ENCODE measurements at places on chromosomes 16 and 17. TPM values are rescaled to one million over a fixed set of nuclear protein-coding genes. Genes with fewer than 3 reads are reported as not detected.

Gene IGSF6
- total RNA-seq = not detected

Gene SARM1
- 1.8 TPM for total RNA-seq

Gene PRCD
- 0.43 TPM for total RNA-seq

Gene MYO1D
- 75.7 TPM for total RNA-seq

Gene SLC12A3
- 1.6 TPM for total RNA-seq

Gene SOX15
- 9.0 TPM for total RNA-seq

Gene TMIGD1
- total RNA-seq = not detected

Gene PCTP
- 25.1 TPM for total RNA-seq

Gene TEKT1
- total RNA-seq = not detected

Gene NPIPA7
- 1.4 TPM for total RNA-seq

Gene SERPINF2
- total RNA-seq = 0.79 TPM

Gene CHST6
- total RNA-seq = 0.79 TPM

Gene GINS2
- total RNA-seq = 5.9 TPM

Gene COASY
- 27.2 TPM for total RNA-seq

Gene HLF
- not detected for total RNA-seq

Gene FOXN1
- total RNA-seq = not detected

Gene MGAT5B
- 2.1 TPM for total RNA-seq

Gene TOM1L1
- total RNA-seq = 19.2 TPM

Gene TBC1D16
- total RNA-seq = 21.6 TPM

Gene KRTAP4-9
- not detected for total RNA-seq

Gene SULT1A2
- 0.11 TPM for total RNA-seq

Gene KRTAP9-9
- not detected for total RNA-seq

Gene VKORC1
- total RNA-seq = 60.9 TPM

Gene PRR11
- 3.1 TPM for total RNA-seq

Gene HSBP1
- total RNA-seq = 16.5 TPM

Gene PMFBP1
- 0.39 TPM for total RNA-seq

Gene KRT14
- 128 TPM for total RNA-seq

Gene KCNJ16
- total RNA-seq = 0.76 TPM

Gene TMC5
- not detected for total RNA-seq

Gene SBK1
- total RNA-seq = not detected

Gene HS3ST6
- not detected for total RNA-seq

Gene ADGRG3
- total RNA-seq = not detected

Gene NIP7
- 17.9 TPM for total RNA-seq

Gene TOX3
- total RNA-seq = not detected

Gene HNF1B
- total RNA-seq = not detected

Gene HBA1
- total RNA-seq = not detected

Gene PYY
- total RNA-seq = not detected

Gene NHLRC4
- total RNA-seq = 0.33 TPM

Gene KRTAP3-1
- not detected for total RNA-seq

Gene PLD2
- total RNA-seq = 100 TPM

Gene C17orf50
- total RNA-seq = not detected

Gene MYO15B
- total RNA-seq = 4.7 TPM

Measured in placental epithelial cell (primary cell).